Kasumi-1 (cell line): ENCODE measurements at places on chromosomes 12 and 14.

DNA sequence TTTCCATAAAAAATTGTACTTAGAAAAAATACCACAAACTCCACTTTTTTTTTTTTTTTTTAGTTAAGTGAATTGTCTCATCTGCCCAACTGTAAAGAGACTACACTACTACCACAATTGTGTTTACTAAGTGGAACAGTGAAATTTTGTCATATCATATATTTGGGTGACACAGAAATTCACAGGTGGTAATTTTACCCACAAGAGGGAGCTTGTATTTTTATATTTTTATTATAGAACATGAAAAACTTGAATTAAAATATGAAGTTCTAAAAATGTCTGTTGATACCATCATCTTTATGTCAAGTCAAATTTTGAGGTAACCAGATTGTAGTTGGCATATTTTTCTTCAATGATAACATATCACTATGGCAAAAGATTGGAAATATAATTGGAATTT lies 329.4 kb upstream of the SOX5 start:
- DNase-seq = no peak

DNA sequence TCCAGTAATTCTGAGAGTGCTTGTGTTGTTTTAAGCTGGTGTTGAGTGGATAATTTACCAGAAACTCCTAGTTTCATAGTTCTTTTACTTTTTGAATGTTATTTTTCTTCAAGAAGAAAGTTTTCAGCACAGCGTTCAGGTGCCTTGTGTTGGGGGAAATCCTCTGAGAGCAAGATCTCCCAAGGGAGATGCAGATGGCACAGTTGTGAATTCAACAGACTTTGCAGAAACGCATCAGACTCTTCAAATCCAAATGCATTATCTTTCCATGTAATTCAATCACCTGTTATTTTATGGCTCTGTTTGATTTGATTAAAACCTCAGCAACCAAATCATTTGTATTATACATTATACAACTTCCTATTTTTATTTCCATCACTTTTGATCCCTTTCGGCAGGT lies 439.9 kb downstream of the EGLN3 start:
- DNase-seq = no peak

- DNase-seq = no peak
Observed at GRCh38 chr12:42757624-42758119, 168.1 kb upstream of the PRICKLE1 start.

DNA sequence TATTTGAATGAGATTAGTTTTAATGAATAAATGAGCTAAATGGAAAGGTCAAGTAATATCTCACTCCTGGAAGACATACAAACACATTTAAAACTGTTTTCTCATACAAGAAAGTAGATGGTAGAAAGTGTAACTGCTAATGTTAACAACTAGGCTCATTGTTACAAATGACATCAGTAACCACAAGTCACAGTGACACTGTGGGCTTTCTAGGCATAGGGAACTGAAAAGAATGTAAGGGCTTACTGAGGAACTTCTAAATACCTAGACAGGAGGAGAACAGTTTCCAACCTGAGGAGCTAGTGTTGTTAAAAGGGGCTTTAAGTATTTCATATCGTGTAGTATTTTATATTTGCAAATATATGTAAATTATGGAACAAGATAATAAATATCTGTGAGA lies 17.5 kb upstream of the ERGIC2 start:
- DNase-seq = no peak

DNA sequence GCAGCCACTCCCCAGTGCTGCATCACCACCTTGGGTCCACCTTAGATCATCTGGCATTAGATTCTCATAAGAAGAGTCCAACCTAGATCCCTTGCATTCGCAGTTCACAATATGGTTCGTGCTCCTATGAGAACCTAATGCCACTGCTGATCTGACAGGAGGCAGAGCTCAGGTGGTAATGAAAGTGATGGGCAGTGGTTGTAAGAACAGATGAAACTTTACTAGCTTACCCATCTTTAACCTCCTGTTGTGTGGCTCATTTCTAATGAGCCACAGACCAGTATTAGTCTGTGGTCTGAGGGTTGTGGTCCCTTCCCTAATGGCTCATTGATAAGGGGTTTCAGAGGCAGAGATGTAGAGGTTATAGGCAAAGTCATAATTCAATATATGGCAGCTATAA lies 615.9 kb upstream of the MIS18BP1 start:
- no peak for DNase-seq

- no peak for DNase-seq
Observed at GRCh38 chr12:75792687-75793086, 238.9 kb downstream of the PHLDA1 start.
